ENCODE measurements at places on chromosomes 1 and 21.

- DNase-seq: no peak
Observed at GRCh38 chr1:42979896-42980800, 21.5 kb upstream of the SLC2A1 start.

GRCh38 chr1:226986496-226987178, 46.5 kb downstream of the COQ8A start:
- no peak for DNase-seq

DNA sequence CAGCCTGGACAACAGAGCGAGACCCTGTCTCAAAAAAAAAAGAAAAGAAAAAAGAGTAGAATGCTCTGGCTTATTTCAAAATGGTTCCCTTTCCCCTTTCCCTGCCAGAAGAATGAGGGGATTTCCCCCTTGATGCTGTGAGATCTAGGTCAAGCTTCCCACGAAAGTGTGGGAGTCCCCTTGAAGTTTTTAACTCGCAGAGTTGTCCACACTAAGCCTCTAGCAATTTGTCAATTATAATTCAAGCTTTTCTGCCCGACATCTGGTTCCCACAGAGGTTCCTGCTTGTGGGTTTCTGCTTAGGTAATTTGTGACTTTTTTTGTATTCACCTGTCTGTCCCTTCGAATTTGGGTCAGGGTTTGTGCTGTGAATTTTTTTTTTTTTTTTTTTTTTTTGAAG, 62.8 kb downstream of the ZFYVE9 start:
- no peak for DNase-seq

DNA sequence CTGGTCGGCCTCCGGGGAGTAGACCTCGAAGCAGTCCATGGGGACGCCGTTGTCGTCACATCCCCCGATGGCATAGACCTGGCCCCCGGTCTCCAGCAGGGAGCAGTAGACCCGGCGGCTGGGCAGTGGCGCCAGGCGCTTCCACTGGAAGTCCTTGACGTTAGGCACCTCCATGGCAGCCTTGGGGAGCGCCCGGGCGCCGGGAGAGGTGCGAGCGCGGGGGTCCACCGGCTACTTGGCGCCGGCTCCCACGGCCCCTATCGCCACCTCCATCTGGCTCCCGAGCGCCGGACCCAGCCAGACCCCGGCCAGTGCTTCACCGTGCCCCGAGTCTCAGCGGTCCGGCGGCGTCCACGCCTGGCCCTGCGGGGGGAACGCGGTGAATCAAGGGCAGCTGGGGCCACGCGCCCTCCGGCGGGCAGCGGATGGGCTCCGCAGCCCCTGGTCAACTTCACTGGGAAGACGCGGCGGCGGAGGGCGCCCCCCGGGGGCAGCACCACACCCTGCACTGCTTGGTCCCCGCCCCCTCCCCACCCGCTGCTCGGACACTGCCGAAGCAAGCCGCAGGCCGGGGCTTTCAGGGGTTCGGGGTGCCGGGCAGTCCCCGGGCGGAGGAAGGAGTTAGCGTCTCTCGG, 13.2 kb downstream of the KLHDC8A start:
- no peak for DNase-seq
